ENCODE measurements at places on chromosomes 16 and 17.
A peak's percentile ranks its signal among the peaks of the same experiment; 100 is the strongest.

GRCh38 chr17:17904166-17905035 lies 67.6 kb upstream of the SREBF1 start:
- no peak for DNase-seq

DNA sequence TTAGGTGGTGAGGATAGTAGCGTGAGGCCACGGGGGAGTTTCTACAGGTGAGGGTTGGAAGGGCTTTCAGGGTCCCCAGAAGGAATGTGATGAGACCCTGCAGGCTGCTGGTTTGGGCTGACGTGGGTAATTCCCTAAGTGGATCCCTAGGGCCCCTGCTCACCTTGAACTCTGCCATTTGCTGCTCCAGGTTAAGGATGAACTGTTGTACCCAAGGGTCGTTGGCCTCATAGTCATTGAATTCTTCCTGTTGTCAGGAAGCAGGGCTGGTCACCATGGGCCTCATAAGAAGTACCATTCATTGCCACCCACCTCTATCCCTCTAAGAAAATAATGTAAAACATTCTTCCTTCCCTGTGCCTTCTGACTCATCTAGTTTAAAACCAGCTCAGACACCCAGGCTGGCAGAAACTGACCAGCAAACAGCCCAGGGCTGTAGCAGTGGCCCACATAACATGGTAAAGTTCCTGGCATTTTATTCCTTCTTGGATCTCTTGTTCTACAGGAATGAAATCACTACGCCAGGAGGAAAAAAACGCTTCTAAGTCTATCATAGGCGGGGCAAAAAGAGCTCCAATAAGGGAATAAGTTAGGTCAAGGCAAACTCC lies 27.6 kb downstream of the FCSK start:
- DNase-seq, result no peak

DNA sequence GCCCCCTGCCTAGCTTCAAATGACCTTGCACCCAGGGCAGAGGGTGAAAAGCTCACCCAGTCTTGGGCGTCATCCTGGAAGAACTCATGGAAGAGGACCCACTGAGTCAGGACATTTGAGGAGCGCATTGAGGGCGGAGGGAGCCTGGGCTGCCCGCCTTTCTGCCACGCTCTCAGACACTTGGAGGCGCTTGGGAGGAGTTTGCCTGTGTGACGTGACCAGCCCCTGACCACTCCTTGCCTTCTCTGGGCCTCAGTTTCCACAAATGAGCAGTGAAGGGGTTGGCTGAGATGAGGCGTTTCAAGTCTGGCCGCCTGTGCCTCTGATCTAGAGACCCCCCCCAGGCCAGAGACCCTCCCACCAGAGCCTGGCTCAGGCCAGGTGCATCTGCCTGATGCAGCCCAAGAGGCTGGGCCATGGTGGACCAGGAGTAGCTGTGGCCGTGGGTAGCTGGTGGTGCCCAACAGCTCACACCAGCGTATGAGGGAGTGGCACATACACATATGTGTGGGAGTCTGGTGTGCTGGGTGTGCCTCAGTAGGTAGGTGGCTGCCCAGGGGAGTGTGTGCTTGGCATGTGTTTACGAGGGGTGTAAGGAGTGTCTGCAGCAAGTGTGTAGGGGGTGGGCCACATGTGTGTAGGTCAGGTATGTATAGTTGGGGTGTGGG lies 80.2 kb upstream of the TOB1 start:
- DNase-seq, result no peak

GRCh38 chr17:44924107-44924544 lies 8.8 kb upstream of the GFAP start:
- no peak for DNase-seq

- DNase-seq, result no peak
These were observed 2.5 kb downstream of the GPRC5B start for GRCh38 chr16:19882186-19882585.

GRCh38 chr16:73051961-73052360 lies 4.0 kb upstream of the ZFHX3 start:
- no peak for DNase-seq

- no peak for DNase-seq
These were observed 32.7 kb downstream of the CMC2 start for GRCh38 chr16:80973991-80974390.

- DNase-seq, result no peak
These were observed 20.3 kb upstream of the MAPK3 start for GRCh38 chr16:30143347-30143702.

DNA sequence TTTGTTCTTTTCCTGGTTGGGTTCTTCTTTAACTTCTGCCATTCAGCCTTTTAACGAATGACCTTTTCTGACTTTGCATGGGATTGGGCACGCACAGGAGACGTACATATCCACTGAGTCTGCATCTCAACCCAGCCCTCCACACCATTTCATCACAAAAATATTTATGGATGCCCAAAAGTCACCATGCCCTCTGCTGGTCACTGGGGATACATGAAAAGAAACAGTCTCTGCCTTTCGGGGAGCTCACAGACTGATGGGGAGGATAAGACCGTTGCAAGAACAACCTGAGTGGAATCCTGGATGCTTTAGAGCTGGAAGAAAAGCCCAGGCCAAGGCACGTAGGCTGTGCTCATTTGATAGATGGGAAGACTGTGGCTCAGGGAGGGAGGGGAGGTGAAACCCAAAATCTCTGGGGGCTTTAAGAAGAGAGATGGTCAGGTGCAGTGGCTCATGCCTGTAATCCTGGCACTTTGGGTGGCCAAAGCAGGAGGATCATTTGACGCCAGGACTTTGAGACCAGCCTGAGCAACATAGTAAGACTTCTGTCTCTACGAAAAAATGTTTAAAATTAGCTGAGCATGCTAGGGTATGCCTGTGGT lies 7.9 kb upstream of the MT2A start:
- no peak for DNase-seq

GRCh38 chr17:50087246-50087911 lies 7.8 kb upstream of the PDK2 start:
- DNase-seq, result peak; percentile 59

DNA sequence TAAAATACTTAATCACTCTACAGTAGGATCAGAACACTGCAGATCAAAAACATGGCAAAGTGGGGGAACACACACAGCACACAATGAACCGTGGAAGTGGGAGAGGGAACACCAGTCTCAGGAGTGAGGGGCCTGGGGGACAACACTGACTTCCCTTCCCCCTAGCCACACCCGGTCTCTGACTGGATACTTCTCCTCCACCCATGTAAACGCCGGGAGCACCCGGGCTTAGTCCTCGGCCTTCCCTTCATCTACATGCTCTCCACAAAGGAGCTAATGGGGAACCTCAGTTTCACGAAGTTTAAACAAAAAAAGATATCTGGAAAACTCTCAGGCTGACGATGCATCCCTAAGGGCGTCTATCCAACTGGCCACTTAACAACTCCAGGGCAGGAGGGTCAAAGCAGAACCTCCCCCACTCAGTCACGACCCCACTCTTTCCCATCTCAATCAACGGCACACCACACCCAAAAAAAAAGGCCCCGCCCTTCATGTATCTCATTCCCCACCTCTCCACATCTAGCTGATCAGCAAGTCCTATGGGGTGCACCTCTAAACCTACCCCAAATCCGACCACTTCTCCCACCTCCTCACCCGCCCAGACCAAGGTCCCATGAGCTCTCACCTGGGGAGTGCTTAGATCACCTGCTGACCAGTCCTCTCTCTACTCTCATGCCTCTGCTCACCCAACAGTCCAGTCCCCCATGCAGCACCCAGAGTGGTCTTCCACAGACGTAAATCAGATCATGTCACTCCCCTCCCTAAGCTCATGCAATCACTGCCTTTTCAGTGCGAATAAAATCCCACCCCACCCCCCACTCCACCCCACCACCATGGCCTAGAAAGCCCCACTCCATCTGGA lies 7.4 kb downstream of the ZDHHC7 start:
- DNase-seq, result no peak

DNA sequence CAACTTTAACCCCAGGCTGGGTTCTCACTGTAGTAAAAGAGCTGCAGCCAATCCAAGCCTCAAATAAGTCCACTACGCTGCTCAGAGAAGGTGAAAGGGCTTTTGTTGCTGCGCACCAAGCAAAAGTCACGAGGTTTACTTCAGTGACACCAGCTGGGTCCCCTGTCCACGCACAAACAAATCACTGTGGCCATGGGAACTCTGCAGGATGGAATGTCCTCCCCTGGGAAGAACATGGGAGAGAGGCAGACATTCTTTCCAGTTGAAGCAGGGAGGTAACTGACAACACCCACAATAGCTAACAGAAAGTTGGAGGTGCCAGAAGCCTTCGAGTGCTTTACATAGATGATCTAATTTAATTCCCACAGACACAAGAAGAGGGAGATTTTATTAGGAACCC lies 181.9 kb downstream of the PMP22 start:
- DNase-seq, result no peak

DNA sequence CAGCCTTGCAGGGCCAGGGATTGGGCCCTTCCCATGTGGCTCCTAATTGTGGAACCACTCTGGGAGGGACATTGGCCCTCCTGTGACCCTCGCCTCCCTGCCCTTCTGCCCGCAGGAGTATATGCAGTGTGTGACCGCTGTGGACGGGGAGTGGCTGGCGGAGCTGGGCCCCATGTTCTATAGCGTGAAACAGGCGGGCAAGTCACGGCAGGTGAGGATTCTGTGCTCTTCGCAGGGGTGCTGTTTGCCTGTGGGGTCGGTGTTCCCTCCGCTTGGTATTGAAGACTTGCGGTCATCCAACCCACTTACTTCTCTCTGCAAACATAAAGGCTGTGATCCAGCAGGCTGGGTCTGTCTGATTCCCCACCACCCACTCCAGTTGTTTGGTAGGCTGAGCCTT lies 15.7 kb downstream of the DHX38 start:
- no peak for DNase-seq

GRCh38 chr17:64202683-64203344 lies 60.2 kb downstream of the TEX2 start:
- no peak for DNase-seq

DNA sequence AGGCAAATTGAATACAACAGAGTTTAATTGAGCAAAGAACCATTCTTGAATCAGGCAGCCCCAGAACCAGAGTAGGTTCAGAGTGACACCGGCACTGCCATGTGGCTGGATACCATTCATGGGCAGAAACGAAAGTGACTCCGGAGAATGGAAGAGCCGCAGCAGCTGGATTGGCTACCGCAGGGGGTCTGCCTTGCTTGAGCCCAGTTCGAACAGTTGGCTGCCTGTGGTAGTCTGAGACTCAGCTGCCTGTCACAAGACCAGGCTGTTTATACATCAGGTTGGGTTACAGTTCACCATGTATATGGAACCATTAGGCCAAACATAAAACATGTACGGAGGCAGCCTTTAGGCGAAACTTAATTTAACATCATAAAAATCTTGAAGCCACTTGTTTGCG lies 205.2 kb upstream of the CHMP6 start:
- DNase-seq, result no peak

- DNase-seq, result no peak
These were observed 527 bp downstream of the CIAPIN1 start for GRCh38 chr16:57446531-57447185.

All from activated naive CD4-positive, alpha-beta T cell (primary cell).